ENCODE measurements at places on chromosomes 16 and 17.

DNA sequence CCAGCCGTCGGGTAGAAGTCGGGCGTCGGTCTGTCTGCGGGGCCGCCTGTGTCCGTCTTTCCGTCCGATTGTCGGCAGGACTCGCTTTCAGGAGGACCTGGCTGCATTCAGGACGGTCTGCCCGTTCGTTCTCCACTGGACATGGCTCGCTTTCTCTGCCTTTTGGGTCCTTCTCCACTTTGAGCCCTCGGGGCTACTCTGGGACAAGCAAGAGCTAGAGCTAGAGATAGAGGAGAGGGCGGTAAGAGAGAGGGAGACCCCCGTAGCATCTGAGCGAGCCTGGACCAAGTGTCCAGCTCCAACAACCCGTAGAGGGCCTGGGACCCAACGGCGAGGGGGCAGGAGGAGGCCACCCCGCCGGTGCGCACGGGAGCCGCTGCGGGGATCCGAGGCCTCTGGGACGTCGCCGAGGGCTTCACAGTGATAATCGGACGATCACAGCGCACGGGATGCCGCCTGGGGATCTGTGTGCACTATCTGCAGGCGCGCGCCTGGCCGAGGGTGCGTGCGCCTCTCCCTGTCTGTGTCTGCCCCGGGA lies 4.5 kb downstream of the TBX4 start:
- DNase-seq: no peak

- DNase-seq: no peak
Observed at GRCh38 chr16:48833461-48833860, 223.5 kb upstream of the N4BP1 start.

DNA sequence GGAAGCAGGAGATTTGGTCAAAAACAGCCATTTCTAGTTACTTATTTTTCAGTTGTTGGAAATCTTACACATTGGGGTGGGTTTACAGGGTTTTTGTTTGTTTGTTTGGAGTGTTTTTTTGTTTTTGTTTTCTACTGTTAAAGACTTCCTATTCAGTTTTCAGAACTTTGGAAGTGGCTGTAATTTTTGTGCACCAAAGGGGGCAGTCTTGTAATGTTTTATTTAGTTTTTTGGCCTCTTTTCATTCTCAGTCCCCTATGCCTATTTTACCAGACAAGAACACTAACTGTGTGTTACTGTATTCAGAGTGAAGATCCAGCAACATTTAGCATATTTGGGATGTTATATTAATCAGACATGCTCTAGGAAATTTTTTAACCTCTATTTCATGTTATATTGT lies 20.6 kb downstream of the TPPP3 start:
- no peak for DNase-seq

DNA sequence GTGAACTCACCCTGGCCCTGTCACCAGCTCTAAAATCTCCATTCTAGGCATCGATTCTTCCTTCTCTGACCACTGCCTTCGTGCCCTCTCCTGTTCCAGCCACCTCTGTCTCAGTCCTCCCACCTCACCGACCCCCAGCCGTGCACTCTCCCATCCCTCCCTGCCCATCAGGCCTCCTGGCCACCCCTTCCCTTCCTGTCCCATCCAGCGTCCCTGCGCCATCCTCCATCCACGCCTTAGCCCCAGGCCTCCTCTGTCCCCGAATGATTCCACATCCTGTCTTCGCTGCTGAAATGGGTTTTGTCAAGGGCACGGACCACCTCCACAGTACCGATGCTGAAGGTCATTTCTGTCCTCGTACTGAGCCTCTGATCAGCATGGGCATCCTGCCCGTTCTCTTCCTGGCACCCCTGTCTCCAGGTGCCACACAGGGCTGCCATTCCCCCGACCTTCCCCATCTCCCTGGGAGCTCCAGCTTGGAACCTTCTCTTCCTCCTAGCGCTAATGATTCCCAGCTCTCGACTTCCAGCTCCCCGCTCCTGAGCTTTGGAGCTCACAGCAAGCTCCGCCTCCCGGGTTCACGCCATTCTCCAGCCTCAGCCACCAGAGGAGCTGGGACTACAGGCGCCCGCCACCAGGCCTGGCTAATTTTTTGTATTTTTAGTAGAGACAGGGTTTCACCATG lies 2.6 kb downstream of the TRIM65 start:
- DNase-seq: no peak

All from NCI-H1417 (cell line).